ENCODE measurements at places on chromosomes 12 and 14.

- DNase-seq, result no peak
These were observed 15.8 kb upstream of the ORAI1 start for GRCh38 chr12:121610239-121611149.

DNA sequence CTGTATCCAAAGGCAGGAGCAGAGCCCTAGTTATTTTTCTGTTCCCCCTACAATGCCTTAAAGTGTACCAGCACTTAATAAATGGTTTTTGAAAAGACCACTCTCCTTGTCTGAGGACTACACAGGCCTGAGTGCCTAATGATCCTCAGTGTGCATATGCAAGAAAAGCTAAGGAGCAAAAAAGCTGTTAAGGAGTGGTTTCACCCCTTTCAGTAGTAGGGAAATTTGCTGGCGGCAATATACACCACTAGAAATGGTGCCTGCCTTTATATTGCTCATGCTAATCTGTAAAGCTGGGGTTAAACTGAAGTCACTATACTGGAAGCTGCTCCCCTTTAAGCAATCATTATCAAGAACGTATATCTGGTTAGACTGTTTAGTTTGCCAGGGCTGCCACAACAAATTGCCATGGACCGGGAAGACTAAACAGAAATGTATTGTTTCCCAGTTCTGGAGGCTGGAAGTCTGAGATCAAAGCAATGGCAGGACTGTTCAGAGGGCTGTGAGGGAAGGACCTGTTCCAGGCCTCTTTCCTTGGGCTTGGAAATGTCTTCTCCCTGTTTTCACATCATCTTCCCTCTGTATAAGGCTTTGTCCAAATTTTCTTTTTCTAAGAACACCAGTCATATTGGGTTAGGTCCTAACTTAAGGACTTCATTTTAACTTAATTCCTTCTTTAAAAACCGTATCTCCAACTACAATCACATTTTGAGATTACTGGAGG is 30.2 kb downstream of the PRDM4 start:
- DNase-seq, result no peak

- no peak for DNase-seq
These were observed 64.8 kb downstream of the HECTD4 start for GRCh38 chr12:112317481-112317880.

GRCh38 chr12:98699586-98699985 is 54.5 kb downstream of the APAF1 start:
- DNase-seq, result no peak

DNA sequence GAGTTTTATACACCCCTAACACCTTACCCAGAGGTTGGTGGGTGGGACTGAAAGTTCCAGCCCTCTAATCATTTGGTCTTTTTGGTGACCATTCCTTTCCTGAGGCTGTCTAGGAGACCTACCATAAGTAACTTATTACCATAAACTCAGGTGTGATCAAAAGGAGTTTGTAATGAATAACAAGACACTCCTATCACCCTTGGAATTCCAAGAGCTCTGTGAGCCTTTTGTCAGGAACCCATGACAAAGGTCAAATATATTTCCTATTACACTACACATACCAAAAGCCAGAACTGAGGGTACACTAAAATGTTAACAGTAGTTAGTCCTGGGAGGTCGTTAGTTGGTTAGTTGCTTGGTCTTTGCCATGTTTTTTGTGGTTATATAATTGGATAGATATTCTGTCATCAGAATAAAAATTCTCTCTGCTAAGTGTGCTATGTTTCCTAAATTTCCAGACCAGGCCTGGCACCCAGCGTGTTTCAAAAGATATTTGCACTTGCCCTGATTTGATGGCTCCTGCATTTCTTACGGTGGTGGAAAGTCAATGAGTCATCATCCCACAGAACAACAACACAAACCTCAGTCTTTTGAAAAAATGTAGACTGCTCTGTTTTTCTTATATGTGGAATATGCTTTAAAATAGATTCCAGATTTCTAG is 27.0 kb upstream of the AKAP5 start:
- DNase-seq, result no peak

GRCh38 chr14:89417465-89418225 is 612 bp upstream of the FOXN3 start:
- peak; percentile 33 for DNase-seq

- no peak for DNase-seq
These were observed 442.8 kb upstream of the FBXO33 start for GRCh38 chr14:39875028-39875427.

- DNase-seq, result no peak
These were observed 12.2 kb upstream of the CALCOCO1 start for GRCh38 chr12:53739214-53740129.

DNA sequence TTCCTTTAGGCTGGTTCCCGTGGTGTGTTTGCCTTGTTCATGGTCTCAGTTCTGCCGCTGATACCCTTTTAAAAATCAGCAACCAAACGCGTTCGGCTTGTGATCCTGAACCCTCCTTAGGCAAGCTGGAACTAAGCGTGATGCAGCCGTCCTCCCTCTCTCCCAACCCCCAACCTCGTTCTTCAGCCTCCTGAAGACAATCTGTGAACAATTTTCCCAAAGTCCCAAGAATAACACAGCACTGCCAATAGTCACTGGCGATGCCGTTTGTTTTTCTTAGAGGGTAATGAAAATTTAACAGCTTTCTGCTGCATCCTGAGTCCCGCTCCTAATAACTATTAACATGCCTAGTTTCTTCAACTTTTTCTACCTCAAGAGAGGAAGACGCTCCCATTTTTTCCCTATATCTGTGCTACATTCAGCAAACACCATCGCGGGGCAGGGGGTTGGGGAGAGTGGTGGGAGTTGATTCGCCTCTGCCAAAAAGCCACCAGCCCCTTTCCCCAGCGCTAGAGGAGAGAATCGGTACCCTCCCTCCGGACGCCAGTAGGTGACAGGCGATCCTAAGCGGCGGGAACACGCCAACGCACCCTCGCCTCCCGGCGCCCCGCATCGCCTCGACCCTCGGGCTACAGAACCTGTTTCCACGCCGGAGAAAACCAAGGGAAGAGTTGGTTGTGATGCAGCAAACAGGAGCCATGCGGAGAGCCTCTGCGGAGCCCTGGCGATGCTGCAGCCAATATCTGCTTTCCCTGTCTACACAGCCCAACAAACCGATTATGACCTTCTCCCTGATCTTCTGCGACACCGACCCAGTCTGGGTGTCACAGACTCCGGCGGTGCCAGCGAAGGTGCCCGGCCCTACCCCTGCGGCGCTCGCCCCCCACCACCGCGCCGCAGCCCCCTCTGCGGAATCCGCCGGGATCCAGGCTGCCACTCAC is 752 bp downstream of the PRICKLE1 start:
- DNase-seq, result peak; percentile 37

DNA sequence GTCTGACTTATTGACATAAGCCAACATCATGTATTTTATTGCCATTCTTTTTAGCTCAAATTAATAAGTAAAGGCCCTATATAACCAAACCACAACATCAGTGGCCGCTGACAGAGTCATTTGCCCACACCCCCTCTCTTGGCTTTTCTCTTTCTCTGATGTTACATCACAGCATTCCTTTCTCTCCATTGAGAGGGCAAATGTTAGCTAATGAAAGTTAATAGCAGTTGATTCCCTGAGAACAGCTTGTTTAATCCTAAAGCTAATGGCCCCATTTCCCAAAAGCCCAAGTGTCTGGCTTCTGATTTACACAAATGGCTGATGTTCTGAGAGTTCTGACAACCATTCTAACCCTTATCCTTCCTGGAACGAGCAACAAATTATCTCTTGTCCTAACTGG is 308.8 kb downstream of the SNAPC1 start:
- DNase-seq, result no peak

DNA sequence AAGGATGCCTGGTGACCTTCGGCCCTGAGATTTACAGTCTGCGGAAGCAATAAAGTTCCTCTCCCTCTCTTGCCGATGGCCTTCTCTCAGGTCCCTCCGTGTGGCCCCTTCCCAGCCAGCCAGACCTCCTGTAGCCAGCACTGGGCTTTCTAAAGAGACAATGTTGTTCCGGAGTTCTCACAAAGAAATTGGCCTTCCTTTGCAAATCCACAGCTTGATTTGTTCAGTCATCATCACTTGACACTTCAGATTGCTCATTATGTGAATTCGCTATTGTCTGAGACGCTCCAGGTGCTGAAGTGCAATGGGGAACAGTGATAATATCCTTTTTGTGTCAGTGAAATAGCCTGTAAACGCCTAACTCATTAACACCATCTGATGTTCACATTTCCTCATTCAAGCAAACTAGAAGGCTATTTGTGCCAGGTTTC is 43.7 kb upstream of the GPHB5 start:
- no peak for DNase-seq

DNA sequence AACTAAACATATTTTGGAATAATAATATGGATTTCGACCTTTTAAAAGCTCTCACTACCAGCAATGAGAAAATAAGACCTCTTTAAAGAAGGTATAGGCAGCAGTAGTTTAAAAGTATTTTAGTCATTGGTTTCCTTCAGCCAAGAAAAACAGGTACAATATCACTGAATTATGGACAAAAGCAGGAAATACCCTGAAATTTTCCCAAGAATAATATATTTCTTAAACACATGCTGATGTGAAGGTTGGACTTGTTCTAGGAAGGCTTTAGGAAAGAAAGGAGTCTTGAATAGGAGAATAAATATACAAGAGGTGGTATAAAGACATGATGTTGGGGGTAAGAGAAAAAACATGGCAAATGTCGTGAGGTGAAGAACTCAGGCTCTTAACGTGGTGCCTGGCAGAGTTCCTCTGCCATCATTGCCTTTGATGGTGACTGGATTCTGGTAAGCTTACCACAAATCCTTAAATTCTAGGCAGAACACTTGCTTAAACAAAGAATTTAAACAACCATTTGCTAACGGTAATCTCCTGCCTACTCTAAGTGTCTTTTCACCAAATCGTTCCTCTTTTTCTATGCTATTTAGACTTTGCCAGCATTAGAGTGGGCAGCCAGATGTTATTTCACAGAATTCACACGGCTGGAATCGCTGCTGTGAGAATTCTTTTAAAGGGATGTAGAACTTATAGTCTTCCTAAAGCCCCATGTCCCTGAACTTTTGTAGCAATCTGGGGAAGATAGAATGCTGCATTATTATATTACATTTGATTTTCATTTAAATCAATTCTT is 11.9 kb upstream of the NUDT4 start:
- DNase-seq, result no peak

GRCh38 chr12:33967760-33968159 is 54.5 kb upstream of the ALG10 start:
- no peak for DNase-seq

DNA sequence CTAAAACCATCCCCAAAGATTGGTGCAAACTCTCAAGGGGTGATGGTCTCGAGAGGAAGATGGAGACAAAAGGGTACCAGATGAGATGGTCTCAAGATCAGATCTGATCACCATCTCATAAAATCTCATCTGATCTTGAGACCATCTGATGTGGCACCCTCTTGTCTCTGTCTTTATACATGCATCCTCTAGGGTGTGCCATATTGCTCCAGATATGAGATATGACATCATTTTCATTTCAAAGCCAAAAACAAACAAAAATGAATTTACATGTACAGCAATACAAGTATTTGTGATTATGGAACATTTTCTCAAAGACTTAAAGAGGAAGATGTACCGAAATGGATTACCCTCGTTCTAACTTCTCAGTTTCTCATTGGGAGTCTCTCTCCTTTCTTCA is 787.2 kb downstream of the GALC start:
- no peak for DNase-seq

DNA sequence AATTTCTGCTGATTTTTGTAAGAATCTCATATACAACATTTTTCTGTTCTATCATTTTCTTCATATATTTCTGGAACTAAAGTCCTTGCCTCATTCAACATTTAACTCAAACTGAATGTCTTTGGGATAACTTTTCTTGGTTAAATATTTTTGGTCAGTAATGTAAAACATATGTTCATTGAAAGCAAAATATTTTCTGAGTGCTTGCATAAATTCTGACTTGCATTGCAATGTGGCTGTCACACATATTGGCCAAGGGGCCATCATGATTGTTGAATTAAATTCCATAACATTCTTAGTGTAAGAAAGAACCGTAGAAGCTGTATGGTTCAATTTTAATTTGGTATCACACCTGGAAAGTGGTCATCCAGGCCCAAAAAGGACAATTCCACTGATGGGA is 369.4 kb downstream of the GALC start:
- no peak for DNase-seq

GRCh38 chr12:124625867-124626675 is 58.7 kb upstream of the NCOR2 start:
- DNase-seq, result no peak

DNA sequence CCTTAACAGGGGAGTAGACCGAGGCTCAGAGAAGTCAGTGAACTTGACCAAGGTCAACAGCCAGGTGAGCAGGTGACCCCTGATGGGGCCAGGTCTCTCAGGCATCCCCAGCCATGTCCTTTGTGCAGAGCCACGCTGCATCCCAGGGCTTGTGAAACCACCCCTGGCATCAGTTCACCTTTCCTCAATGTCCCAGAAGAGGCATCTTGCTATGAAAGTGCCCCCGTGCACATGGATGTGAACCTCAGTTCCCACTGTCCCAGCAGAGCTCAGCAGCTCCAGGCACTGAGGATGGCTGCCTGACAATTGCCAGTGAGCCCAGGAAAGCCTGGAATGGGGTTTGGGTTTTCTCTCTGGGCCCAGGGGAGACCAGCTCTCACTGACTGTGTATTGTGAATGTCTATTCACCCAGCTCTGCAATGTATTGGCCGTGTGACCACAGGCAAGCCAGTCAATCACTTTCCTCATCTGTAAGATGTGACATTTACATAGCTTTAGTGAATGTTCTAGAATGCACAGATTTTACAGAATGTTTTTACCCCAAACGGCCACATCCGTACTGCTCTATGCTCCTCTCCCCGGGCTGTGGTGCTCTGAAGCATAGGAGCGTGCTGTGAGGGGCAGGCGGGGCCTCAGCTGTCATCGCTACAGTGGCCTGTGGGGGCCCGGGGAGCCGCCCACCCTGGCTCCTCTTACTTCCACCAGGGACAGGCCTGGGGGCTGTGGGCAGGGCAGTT is 4.9 kb downstream of the CACNA2D4 start:
- DNase-seq, result no peak

DNA sequence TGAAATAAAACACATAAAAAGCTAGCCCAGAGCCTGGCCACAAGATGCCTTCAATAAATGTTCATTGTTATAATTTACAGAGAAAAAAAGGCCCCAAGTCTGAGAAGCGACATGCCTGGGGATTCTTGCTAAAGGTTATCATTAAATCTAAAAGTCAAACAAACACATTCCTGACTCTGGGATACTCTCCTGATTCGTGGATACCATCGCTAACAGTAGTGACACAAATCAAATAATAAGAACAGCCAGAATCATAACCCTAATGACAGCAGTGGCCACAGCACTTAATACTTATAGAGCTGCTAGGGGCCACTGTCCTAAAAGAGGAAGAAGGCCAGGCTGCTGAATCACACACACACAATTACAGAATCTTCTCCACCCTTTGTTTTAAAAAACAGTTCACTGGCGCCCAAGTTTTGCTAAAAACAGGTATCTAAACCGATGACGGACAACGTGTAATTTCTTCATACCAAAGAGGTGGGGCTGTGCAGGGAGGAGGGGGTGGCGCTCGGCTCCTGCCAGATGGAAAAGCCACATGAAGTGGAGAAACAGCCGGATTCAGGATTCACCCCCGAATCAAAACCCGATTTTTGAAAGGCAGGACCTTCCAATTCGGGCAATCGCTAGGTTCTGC is 1.2 kb downstream of the CLIP1 start:
- DNase-seq, result peak; percentile 33

- no peak for DNase-seq
These were observed 186.5 kb upstream of the ATP2B1 start for GRCh38 chr12:89895101-89895500.
